ENCODE measurements at places on chromosomes 2 and 18. TPM values are rescaled to one million over a fixed set of nuclear protein-coding genes. Genes with fewer than 3 reads are reported as not detected.

DNA sequence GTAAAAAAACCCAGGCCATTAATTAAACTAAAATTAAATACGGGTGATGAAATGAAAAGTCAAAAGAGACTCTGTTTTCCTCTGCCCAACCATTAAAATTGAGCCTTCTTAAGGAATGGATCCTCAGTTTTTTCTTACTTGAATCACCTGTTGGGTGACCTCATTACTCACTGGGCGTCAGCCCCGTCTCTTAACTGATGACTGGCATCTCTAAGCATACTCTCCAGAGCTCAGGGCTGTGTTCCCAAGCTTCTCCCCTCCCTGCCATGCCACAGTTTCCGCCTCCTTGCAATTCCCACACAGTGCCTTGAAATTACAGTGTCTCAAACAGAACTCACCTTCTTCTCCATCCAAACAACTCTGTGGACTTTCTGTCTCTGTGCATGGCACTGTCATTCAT, 421.1 kb upstream of the CELF4 start:
- no peak for DNase-seq

DNA sequence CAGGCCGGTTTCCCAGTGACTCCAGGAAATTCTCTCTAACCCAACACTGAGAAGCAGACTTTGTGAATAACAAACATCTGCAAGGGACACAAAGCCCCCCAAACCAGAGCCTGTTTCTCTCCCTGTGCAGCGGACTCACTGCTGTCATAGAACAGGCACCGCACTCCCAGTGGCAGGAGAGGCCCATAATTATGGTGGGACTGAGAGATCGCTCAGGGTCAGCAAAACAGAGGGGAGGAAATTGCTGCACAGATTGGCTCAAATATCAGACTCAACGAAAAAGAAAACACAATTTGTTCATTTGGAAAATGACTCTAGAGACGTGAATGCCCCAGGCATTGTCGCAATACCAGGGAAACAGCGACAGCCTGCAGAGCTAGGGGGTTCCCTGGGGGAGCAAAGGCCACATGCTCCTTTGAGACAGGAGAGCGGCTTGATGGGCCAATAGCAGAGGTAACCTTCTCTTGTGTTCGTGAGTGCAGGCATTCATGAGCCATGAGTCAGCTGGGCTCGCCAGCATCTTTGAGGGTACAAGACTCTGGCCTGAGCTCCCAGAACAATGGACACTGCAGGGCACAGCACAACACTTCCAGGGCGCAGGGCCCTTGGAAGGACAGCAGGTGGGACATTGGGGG, 143.3 kb upstream of the KLHL29 start:
- peak; percentile 9 for DNase-seq

- DNase-seq: no peak
Observed at GRCh38 chr2:30425326-30425725, 21.7 kb upstream of the LCLAT1 start.

GRCh38 chr2:193141998-193142397, 947.3 kb upstream of the TMEFF2 start:
- DNase-seq: no peak

Gene ANKRD29
- 0.17 TPM for total RNA-seq

DNA sequence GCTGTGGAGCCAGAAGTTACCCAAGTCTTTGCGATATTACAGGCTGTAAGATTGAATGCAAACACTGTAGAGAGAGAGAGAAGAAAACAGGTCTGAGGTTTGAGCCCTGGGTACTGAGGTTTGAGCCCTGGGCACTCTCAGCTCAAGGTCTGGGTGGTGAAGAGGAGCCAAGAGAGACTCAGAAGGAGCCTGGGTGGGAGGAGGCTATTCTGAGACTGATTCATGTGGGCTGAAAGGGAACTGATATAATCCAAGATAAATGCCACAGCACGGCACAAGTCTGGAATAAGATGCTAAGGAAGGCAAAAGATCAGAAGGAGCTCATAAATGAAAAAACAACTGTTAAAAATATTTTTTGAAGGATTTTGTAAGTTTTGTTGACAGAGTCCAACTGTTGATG, 407.6 kb upstream of the HS6ST1 start:
- DNase-seq: no peak

Gene CIDEA
- not detected for total RNA-seq

Gene DSG1
- total RNA-seq: not detected

DNA sequence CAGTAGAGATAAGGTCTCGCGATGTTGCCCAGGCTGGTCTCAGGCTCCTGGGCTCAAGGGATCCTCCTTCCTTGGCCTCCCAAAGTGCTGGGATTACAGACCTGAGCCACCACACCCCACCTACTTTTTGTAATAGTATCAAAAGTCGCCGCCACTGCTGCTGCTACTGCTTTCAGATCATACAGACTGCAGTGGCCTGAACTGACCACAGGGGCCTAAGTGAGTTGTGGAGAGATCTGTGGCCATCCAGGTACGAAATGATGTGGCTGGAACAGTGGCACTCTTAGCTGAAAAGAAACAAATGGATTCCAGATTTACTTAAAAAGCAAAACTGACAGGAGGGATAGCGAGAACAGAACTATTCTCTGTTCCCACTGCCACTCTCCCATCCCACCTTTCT, 32.9 kb upstream of the POMC start:
- DNase-seq: no peak

DNA sequence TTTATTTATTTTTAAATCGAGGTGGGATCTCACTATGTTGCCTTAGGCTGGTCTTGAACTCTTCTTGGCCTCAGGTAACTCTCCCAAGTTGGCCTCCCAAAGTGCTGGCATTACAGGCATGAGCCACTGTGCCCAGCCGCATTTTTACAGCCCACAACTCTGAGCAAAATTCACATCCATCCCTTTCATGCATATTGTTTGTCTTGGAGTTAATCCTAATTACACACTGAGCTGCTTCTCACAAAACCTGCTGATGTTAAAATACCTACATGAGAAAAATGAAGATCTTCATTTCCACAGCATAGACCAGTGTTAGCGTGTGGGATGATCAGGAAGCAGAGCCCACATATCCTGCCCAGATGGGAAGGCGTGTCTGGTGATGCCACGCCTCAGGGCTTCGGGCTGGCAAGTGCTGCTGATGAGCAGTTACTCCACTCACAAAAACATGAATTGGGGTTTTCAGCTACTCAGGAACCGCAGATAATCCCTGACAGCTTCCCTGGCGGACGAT, 14.6 kb downstream of the ITGB1BP1 start:
- DNase-seq: peak; percentile 65

DNA sequence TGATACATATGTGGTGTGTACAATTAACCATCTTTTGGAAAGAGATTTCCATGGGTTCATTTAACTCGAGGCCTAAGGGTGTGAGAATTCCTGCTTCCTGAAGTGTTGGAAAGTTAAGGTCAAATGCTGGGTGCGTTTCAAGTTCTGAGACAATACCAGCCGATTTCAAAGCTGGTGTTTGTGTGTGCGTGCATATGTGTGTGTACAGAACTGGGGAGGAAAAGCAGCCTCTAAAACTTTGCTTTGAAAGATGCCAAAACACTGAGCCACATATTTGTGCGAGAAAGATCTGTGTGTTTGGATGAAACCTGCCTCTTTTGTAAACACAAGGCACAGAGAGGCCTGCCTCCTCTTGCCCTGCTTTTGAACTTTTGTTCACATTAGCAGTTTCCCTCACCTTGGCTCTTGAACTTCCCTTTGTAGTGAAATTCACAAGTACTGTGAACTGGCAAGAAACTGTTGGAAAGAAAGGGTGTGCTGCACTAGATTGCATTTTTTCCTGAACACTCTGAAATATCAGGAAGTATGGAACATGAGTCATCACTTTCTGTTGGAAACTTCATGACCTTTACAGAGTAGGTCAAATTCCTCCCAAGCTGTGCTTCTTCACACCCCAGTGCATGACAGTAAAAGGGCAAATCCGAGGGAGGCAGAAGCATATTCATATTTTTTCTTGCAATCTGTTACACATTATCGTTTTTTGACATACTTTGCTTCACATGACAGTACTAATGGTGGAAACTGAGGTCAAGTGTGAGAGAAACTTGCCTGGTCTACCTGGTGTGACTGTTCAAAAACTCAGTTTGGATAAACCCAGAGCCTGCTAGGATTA, 20.0 kb upstream of the CAVIN2 start:
- DNase-seq: peak; percentile 91

DNA sequence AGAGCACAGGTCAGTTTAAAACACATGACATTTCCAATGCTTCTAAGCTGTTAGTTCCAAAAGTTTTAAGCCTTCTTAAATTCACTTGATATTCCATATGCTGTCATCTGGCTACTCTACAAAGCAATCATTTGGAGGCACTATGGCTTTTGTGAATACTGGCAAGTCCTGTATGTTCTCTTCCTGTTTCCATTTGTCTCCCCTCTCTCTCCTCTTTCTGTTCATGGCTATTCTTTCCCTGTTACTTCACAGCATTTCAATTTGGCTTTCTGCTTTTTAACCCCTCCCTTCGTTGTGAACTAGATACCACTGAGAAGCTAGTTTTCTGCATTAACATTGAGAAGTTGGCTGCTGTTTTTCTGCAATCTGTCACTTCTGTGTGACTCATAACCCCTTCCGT, 1337.2 kb upstream of the CELF4 start:
- no peak for DNase-seq

GRCh38 chr2:120887320-120887697, 151.6 kb downstream of the GLI2 start:
- no peak for DNase-seq

DNA sequence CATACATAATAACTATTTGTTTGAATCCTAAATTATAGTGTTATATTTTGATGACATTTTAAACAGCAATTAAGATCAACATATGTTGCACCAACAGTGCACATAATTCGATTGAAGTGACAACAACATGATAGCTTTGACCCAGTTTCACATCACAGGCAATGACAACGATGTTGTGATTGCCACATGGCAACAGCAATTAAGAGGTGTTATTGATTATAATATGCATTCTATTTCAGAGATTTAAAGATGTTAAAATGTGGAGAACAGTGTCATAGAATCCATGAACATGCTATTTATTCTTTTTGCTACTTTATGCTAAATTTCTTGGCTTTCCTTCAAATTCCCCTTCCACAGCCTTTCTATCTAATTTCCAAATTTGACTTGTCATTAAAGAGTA, 68.3 kb upstream of the STAT1 start:
- DNase-seq: no peak

GRCh38 chr2:16507655-16508489, 157.8 kb downstream of the CYRIA start:
- peak; percentile 39 for DNase-seq

DNA sequence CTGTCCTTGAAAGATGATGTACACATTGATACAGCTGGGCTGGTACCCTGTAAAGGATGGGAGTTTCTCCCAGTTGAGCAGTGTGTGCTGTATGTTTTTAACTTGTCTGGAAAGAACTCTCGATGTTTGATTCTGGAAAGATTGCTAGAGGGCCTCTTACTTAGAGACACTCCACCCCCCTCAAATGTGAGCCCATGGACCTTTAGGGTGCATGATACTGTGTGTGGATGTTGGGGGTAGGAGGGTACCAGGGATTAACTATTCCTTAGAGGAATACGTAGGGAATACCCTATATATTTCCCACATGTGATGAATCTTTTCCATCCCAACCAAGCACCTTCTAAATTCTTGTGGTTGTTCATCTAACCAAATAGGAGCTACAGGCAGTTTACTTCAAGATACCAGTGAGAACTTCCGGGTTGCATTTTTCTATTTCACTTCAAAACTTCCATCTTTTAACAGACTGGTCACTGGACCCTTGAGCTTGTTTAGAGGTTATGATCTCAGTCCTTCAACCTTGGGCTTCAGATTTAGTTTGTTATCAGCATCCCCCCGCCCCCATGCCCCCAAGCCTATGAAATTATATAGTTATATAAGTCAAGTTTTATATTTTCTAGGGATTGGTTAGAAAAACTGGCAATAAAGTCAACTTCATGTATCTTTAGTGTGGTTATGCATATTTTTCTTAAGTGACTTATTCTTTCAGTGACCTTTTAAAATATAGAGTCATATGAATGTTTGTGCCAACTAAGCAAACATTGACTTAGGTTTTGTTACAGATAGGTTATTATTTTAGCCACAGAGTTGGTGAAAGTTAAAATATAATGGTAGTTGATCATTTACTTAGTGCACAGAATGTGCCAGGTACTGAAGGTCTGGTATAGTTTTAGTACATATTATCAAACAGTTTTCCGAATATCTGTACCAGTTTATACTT, 18.2 kb downstream of the AFTPH start:
- DNase-seq: peak; percentile 14

DNA sequence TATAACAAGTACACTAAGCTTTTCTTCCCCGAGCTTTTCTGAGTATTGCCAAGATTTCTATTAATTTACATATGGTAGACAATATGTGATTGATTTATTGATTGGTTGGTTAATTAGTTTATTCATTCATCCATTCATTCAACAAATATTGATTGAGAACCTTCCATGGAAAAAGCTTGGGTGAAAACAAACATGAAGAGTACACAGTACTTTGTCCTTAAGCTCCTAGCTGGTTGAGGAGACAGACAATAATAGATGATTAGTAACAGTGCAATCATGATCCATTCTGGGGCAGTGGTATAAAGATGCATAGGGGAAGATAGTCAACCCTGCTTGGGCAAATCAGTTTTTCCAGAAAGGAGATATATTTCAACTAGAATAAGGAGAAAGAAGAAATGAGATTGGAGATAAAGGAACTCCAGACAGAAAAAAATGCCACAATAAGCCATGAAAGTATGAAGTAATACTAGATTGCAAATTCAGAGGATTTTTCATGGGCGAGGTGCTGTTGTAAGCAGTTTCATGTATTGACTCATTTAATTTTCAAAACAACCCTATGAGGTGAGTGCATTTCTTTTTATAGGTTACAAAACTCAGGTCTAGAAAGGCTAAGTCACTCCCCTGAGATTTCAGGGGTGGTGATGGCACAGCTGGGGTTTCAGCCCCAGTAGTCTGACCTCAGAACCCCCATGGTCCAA, 129.5 kb downstream of the RND3 start:
- DNase-seq: no peak

DNA sequence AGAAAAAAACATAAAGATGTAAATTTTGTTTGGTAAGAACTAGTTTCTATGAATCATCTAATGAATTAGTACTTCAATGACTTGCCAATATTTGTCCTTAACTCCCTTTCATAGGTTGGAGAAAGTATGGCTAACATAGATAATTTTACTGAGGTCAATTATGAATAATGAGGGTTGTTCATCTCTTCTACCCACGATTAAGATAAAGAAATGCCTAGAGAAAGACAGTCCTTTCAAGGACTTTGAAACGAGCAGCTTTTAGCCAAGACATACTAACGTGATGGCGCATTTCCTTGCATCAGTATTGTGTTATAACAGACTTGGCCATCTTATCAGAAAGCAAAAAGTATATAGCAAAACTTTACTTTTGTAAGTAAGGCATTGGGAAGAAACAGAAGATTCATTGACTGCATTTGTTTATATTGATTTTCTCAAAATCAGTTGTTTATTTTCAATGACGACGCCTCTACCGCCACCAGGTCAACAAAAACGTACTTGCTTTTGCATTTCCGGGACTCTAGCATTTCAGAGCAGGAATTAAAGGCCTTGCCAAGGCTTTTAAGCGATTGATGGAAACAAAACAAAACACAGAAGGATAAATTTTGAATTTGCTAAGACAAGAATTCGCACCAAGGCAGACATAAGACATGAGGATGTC, 961 bp downstream of the RBM43 start:
- peak; percentile 42 for DNase-seq

Gene TLX2
- total RNA-seq: not detected

Data from Caki2 (cell line).